SHP77 (cell line): ENCODE measurements at places on chromosomes 11 and 22.

DNA sequence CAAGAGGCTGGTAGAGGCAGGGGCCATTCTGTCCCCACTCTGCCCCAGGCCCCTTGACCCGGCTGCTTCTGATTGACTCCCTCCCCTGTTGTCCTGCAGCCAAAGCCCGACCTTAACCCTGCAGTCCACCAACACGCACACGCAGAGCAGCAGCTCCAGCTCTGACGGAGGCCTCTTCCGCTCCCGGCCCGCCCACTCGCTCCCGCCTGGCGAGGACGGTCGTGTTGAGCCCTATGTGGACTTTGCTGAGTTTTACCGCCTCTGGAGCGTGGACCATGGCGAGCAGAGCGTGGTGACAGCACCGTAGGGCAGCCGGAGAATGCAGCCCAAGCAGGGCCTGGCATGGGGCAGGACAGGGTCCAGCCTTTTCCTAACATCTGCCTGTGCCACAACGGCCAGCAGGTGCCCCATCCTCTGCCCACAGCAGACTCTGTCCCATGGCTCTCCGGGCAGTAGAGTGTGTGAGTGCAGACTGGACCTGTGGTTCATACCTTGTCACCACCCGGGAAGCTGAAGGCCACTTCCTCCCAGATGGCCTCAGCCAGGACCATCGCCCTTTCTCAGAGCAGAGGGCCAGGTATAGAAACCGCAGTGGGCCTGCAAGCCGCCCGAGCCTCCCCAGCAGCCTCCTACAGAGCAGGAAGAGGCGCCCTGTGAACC lies 26.8 kb upstream of the MGAT3 start:
- DNase-seq = no peak

DNA sequence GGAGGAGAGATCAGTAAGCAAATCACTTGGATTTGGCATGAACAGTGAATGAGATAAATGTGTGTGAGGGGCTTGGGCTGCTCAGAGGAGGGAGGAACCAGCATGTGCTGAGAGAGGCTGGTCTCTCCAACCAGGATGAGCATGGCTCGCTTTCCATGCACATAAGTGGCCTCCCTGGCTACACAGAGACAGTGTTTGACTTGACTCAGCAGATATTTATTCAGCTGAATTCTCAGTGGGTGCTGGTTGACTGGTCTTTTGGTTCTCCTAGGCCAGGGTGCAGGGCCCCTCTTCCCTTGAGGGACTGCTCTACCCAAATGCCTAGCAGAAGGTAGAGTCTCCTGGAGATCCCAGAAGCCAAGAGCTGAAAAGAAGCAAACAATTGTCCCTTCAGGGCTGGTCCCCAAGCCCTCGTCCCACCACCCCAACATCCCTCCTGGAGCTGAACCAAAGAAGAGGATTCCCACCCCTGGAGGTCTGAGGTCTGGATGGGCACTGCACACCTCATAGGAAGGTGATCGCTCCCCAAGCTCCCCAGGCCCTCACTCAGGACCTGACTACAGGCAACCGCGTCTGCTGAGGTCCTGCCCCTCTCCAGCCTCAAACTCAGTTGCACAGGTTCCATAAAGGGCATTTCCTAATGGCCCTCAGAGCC lies 3.3 kb upstream of the TRIM29 start:
- peak; percentile 5 for DNase-seq

DNA sequence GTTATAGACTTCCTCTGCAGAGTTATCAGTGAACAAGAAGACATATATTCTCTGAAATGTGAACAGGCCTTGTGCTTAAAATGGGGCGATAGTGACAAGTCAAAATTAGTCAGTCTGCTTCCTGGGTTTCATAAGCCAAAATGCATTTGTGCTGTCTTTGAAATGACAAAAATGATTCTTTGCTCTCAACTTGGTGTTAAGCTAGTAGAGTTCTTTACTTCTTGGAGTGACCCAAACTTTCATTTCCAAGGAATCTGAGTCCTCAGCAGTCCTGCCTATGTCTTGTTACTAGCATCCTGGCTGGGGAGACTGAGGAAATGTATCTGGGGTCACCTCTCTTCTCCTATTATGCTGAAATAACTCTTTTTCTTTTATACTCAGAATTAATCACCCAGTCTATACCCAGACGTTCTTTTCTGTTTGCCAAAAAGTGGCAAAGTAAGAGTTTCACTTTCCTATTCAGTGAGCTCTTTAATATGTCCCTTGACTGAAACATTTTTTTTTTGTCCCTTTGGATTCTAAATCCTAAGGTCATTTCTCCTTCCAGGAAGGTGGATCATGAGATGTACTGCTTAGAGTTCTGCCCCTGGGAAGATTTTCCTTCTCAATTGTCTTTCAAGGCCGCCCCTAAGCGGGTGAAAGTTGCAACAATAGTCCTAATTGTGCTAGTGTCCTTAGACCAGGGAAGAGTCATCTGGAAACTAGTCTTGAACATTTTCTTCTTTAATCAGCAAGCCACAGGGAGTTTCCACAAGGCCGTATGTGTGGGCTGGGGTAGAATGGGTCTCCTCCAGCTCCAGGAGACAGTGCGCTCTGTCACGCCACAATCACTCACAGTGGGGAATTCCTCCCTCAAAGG lies 53.0 kb upstream of the RDX start:
- DNase-seq = no peak

GRCh38 chr11:422249-422656 lies 7.5 kb upstream of the SIGIRR start:
- DNase-seq = no peak

- no peak for DNase-seq
Observed at GRCh38 chr11:117910941-117911655, 18.1 kb downstream of the TMPRSS13 start.

DNA sequence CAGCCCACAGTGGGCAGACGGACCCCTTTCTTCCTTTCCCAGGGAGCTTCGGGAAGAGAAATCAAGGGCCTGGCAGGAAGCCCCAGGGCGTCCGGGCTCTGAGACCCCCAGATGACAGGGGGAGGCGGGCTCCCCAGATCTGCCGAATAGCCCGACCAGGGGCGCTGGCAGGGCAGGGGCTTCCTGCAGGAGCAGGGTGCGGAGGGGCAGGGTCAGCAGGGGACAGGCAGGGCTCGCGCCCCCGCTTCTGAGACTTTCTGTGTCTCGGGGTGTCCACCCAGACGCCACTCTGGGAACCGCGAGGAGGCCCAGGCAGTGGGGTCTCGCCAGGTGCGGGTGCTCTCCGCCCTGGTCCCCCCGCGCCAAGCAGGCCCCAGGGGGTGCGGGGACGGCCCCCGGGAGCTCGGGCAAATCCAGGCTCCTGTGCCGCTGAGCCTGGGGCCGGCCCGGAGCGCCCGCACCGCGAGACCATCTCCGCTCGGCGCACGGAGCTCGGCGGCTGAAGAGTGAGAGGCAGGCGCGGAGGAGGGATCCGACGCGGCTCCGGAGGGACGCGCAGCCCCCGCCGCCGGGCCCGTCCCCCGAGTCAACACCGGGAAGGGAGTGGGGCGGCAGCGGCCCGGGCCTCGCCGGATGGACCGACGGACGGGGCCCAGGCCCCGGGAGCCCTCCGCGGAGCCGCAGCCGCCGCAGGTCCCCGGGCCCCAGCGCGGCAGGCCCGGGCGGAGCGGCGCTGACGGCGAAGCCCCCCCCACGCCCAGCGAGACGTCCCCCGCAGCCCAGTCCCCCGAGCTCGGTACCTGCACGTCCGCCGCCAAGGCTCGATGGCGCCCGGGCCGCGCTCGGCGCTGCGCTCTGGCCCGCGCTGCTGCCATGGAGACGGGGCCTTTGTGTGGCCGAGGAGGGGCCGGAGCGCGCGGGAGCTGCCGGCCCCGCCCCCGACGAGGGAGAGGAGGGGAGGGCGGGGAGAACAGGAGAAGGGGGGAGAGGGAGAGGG lies at the start of gene PLXNB2:
Gene PLXNB2 (minus strand): TSS at position 894 of the 997 bp plus-strand sequence. CDS start 17,062 bp downstream, outside the sequence.
- peak; percentile 87 for DNase-seq

- no peak for DNase-seq
Observed at GRCh38 chr22:40874016-40874415, 12.1 kb upstream of the DNAJB7 start.

DNA sequence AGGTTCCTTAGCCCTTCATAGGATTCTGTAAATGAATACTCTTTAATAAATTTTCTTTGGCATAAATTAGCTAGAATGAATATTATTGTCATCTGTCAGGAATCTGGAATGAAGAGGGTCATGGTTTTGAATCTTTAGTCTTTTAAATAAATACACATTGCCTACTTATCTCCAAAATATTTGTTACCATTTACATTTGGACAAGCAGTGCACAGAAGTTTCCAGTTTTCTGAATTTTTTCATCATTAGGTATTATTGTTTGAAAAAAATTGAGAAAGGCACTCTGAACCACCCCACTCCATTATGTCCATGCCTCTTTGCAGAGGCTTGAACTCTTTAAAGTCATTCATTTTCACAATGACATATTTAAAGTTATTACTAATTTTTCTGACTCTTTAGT lies 549.0 kb upstream of the LUZP2 start:
- DNase-seq = no peak

- peak; percentile 25 for DNase-seq
Observed at GRCh38 chr11:43681401-43681942, 934 bp downstream of the HSD17B12 start.

DNA sequence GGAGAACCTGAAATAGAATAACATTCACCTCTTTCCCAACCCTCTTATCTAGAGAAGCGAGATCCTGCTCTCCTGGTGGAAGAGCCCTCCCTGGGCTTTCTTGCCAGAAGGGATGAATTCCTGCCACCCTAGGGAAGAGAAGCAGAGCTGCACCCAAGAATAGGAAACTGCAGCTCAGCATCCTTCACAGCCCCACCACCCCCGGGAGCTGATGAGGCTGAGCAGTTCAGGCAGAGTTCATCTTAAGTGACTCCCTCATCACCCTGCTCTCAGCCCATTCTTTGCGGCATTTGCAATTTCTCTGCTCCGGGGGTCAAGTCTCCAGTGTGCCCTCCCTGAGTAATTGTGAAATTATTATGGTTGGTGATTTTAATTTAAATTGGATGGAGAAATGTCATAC lies 514.9 kb downstream of the BUD13 start:
- no peak for DNase-seq

- no peak for DNase-seq
Observed at GRCh38 chr22:42794551-42795510, 62.2 kb downstream of the ARFGAP3 start.

- no peak for DNase-seq
Observed at GRCh38 chr22:36764060-36764459, 11.9 kb downstream of the IFT27 start.

GRCh38 chr11:60175860-60176275 lies 7.0 kb downstream of the MS4A6A start:
- DNase-seq = no peak

- no peak for DNase-seq
Observed at GRCh38 chr11:96021901-96022650, 98.2 kb upstream of the MTMR2 start.

- no peak for DNase-seq
Observed at GRCh38 chr11:75966537-75967287, 151.7 kb downstream of the UVRAG start.

- peak; percentile 54 for DNase-seq
Observed at GRCh38 chr22:46074771-46075551, 75.4 kb upstream of the PPARA start.
